ENCODE measurements at places on chromosomes 4 and X.
A peak's percentile ranks its signal among the peaks of the same experiment; 100 is the strongest.

DNA sequence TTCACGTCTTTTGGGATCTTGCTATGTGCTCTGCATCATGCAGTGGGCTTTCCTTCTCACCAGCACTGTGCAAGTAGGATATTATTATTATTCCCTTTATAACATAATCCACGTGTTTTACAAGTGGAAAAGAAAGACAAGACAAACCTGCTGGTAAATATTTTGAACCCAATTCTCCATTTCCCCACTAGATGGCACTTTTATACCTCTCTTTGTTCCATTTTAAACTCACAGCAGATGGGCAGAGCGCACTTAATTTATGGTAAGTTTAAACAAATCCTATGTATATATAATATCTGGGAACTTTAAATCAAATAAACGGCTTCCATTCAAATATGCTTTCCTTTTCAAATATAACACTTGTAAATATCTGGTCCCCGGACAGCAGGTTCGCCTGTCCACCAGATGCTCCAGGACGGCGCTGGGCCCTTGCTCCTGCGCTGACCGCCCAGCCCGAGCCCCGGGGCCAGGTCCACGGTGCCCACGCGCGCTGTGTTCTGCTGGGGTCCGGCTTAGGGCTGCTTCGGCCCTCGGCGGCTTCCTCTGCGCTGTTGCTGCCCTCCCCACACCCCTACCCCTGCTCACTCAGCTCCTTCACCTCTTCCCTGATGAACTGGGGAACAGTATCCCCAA is 31.1 kb downstream of the F11 start:
- peaks cover 4% of the 10 kb centered on the region for H3K4me1 ChIP-seq
- H3K27ac ChIP-seq, result peak overlapping the region; percentile 7
- no peak overlapping the region for H3K4me3 ChIP-seq
- peak; percentile 22 for DNase-seq

DNA sequence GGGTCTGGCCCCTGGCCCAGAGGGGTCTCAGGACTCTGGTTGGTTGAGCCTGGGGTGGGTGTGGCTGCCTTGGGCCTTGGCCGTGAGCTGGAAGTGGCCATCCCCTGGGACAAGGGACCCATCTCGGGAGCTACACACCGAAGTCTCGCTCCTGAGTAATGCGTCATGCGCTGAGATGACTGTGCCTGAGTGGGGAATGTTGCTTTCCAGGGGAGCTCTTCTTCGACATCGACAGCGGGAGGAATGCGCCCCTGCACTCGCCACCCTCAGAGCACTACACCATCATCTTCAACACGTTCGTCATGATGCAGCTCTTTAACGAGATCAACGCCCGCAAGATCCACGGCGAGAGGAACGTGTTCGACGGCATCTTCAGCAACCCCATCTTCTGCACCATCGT is 38.5 kb downstream of the CCNQ start:
- H3K4me1 ChIP-seq, result no peaks in the 10 kb centered on the region
- H3K4me3 ChIP-seq, result no peak overlapping the region
- H3K27ac ChIP-seq, result no peak overlapping the region

GRCh38 chr4:2913168-2913567 is 50.0 kb downstream of the NOP14 start:
- no peaks in the 10 kb centered on the region for H3K36me3 ChIP-seq
- H3K27me3 ChIP-seq, result no peaks in the 10 kb centered on the region
- H3K4me1 ChIP-seq, result peaks cover 30% of the 10 kb centered on the region
- no peak overlapping the region for H3K4me3 ChIP-seq
- no peak for DNase-seq

GRCh38 chr4:105158837-105159236 is 12.2 kb downstream of the TET2 start:
- no peak overlapping the region for H3K27ac ChIP-seq
- H3K36me3 ChIP-seq, result peaks cover 7% of the 10 kb centered on the region
- no peak for DNase-seq
- no peaks in the 10 kb centered on the region for H3K27me3 ChIP-seq

DNA sequence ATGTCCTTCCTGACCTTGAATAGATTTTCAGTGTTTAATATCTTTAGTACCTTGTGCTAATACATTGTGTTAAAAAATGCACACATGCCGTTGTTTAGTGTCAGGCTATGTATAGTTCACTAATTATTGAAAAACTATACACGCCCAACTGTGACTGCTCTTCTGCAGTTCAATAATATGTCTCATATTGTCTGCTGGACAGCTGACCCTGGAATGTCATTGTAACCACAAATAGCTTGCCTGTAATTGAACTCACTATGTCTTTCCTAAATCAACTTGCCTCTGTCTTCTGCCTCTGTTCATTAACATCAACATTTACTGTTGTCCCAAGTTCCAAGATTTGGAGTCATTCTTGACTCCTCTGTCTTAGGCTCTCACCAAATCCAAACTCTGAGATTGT is 114.5 kb downstream of the TMA16 start:
- no peak for DNase-seq
- peaks cover 19% of the 10 kb centered on the region for H3K4me1 ChIP-seq
- H3K36me3 ChIP-seq, result no peaks in the 10 kb centered on the region
- no peak overlapping the region for H3K4me3 ChIP-seq
- H3K27me3 ChIP-seq, result no peaks in the 10 kb centered on the region

GRCh38 chrX:13298836-13299235 is 21.0 kb downstream of the ATXN3L start:
- no peaks in the 10 kb centered on the region for H3K36me3 ChIP-seq
- peaks cover 3% of the 10 kb centered on the region for H3K4me1 ChIP-seq
- DNase-seq, result no peak

DNA sequence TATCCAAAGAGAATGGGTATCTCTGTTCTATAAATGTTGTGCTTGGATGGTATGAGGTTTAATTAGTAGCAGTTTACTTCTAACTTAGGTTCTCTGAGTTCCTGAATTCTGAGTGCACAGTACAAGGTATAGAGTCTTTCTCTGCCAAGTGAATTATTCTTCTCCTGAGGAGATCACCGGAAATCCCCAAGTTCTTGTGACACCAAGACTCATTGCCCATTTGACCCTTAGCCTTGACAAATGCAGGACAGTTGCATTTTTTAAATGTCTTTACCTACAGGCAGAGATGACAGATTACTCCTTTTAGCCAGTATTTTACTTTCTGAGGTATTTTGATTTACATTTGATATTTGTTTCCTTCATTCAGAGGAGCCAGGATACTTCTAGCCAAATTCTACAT is 72.9 kb downstream of the MAOA start:
- H3K4me1 ChIP-seq, result no peaks in the 10 kb centered on the region
- no peaks in the 10 kb centered on the region for H3K36me3 ChIP-seq
- no peak overlapping the region for H3K27ac ChIP-seq
- DNase-seq, result no peak
- H3K4me3 ChIP-seq, result no peak overlapping the region
- H3K27me3 ChIP-seq, result no peaks in the 10 kb centered on the region

GRCh38 chr4:20645236-20645635 is 55.0 kb upstream of the PACRGL start:
- no peak overlapping the region for H3K4me3 ChIP-seq

GRCh38 chr4:73912191-73912590 is 43.0 kb downstream of the CXCL1 start:
- no peaks in the 10 kb centered on the region for H3K36me3 ChIP-seq
- no peaks in the 10 kb centered on the region for H3K27me3 ChIP-seq
- no peak overlapping the region for H3K4me3 ChIP-seq
- H3K27ac ChIP-seq, result no peak overlapping the region

GRCh38 chr4:45580334-45580733 is 543.5 kb downstream of the GABRG1 start:
- no peaks in the 10 kb centered on the region for H3K27me3 ChIP-seq
- no peak overlapping the region for H3K27ac ChIP-seq
- no peak for DNase-seq
- H3K4me1 ChIP-seq, result no peaks in the 10 kb centered on the region
- no peaks in the 10 kb centered on the region for H3K36me3 ChIP-seq
